ENCODE measurements at places on chromosomes 1 and 21.
A peak's percentile ranks its signal among the peaks of the same experiment; 100 is the strongest.

GRCh38 chr1:230895452-230895851 lies 27.1 kb upstream of the C1orf198 start:
- no peak for DNase-seq

DNA sequence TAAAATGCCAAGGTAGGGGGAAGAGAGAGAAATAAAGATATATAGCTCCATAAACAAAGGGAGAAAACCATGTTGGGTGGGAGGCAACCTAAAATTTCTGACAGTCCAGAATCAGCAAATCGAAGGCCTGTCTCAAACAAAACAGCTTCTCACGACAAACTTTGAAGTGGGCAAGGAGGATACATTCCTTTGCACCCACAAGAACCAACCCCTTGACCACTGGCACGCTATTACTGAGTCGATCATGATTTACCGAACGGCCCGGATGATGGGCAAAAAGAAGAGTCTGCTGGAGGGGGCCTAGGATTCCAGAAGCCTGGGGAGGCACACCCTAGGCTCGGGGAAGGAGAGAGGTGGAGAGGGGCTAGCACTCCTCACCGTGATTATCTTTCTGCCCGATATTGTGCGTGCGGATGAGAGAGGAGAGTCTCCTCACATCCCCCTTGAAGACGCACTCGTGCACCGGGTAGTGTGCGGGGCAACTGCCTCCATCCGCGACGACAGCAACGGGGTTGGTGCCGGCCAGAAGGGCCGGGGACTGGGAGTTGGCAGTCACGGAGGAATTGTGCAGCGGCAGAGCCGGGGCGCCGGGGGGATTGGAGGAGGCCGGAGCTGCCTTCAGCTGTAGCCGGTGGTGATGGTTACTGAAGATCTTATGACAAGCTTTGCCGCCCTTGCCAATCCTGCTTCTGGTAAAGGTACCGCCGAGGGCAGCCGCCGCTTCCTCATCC lies 756 bp downstream of the ANKRD13C start:
- peak; percentile 52 for DNase-seq

DNA sequence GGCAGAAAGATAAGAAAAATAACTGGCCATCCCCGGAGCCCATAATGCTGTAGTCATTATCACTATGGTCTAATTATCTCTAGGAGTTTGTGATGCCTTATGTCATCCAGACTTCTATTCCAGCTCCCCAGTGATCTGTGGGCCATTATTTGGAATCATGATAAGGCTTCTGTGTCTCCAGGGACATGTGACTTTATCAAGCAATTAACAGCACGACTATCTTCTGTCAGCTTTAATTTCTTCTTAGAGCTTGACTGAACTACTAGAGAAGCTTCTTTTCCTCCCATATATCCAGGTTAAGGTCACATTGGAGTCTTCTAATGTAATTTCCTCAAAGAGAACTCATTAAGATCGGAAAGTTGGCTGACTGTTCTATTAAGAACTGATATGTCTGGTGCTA lies 100.4 kb downstream of the LHX8 start:
- DNase-seq, result no peak

DNA sequence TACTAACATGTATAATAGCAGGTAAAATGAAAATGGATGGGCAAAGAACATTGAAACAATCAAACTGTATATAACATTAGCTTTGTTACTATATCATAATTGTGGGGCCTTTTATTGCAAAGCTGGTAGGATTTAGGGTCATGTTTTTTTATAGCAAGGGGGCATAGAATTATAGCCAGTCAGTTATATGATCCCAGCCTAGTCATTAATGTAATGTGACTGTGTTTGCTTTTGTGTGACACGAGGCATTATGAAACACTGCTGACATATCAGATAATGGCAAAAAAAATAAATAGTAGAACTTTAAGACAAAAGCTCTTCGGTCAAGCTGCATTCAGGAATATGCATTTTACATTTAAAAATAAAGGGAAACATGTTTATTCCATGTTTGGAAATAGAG lies 81.3 kb upstream of the ZNF281 start:
- DNase-seq, result no peak

DNA sequence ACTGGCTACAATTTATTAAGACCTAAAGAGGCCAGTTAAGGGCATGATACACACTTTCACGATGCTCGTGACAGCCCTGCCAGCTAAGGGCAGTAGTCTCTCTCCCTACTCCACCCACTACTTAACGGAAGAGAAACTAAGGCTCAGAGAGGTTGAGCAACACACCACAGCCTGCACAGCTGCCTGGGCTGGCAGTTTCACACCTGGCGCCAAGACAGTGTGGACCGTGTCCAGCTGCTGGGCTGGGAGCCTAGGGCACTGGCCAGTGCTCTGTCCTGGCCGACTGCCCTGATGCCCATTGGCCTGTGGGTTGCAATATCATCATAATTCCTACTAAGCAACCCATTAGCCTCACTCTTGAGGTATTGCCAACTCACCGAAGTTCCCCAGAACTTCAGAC lies 27.6 kb downstream of the TENT5C start:
- DNase-seq, result no peak

GRCh38 chr1:186781730-186782129 lies 47.0 kb upstream of the PLA2G4A start:
- no peak for DNase-seq

- DNase-seq, result no peak
Observed at GRCh38 chr1:175927944-175928343, 184.5 kb upstream of the TNR start.

- no peak for DNase-seq
Observed at GRCh38 chr1:112033439-112034120, 44.1 kb upstream of the KCND3 start.

- no peak for DNase-seq
Observed at GRCh38 chr21:33151941-33152731, 77.6 kb upstream of the IFNAR2 start.

- DNase-seq, result no peak
Observed at GRCh38 chr1:213415691-213416380, 364.8 kb downstream of the RPS6KC1 start.

DNA sequence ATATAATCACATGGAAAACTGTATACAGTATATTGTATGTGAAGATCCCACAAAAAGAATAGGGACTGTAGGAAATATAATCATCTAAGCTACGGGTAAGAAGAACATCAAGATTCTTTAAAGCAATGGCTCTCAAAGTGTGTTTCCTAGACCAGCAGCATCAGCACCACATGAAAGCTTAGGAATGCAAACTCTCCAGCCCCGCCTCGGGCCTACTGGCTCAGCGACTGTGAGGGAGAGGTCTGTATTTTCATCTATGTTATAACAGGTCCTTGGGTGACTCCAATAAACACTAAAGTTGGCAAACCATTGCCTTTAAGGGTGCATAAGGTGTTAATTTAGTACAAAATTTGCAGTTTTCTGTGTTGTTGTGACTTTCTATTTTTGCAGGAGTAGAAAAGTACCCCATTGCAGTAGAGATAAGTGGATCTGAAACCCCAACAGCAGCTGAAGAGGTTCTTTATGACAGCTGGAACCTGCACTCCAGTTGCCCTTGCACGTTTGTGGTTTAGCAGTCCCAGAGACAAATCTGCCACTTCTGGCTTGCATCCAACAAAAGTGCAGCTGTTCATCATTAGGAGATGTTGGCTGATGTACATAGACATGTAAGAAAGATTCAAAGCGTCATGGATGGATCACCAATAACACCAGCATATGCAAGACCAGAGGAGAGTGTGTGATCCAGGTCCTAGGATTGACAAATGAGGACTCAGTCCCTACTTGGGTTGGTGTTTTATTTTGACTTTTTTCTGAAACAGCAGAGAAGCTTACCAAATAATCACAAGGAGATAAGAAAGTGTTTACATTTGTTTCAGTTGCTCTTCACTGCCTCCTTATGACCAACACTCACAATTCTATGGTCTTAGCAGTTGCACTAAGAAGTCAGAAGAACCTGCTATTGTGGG lies 15.9 kb upstream of the IFNAR1 start:
- DNase-seq, result no peak

- no peak for DNase-seq
Observed at GRCh38 chr1:83508485-83509151, 490.3 kb downstream of the TTLL7 start.

- no peak for DNase-seq
Observed at GRCh38 chr1:119816407-119816806, 5.1 kb upstream of the REG4 start.

GRCh38 chr1:243726806-243727502 lies 123.1 kb downstream of the AKT3 start:
- DNase-seq, result no peak

GRCh38 chr1:231683439-231684165 lies 57.0 kb downstream of the DISC1 start:
- DNase-seq, result no peak

DNA sequence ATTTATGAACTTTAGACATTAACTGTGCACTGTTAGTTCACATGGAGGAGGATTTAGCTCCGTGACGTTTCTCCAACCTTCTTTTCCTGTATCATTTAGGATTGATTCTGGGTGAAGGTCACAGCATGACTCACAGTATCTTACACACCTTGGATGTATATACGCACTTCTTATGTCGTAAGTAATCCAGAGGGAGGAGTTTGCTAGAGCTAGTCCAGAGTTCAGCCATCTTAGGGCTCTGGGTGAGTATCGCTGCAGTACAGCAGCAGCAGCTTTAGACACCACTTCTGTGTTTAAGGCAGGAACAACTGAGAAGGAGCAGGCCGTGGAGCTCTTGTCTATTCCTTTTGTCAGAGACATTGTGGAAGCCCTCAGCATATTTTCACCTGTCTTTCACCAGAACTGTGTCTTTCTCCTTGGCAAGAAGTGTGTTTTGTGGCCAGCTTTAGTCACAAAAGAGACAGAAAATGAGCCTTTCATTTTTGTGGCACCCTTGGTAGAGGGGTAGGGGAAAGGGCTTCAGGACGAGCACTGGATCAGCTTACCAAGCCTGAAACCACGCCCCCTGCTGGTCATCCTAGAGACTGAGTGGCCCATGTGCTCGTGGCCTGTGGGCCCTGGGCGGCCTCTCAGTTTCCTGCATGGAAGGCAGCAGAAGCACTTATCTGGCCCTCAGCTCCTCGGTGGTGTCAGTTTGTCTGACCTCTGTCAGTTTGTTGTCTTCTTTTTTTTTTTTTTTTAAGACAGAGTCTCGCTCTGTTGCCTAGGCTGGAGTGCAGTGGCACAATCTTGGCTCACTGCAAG lies 64.0 kb downstream of the ADARB1 start:
- peak; percentile 58 for DNase-seq

DNA sequence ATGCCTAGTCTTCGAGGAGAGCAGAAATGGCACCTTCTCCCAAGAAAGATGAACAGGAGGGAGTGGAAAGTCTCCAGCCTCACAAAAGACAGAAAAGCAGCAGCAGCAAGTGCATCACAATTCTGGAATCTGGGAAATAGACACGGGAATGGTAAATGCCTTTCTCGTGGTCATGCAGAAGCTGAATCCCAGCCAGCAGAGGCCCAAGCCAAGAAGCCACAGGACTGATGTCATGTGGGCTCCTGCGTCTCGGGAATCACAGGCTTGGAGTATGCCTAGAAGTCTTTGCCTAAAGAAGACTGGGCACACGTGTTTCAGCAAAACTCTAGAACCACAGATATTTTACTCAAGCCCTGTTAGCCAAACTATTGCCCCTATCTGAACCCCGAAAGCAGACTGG lies 260.3 kb upstream of the PLD5 start:
- no peak for DNase-seq

- DNase-seq, result no peak
Observed at GRCh38 chr1:53431244-53431643, 28.0 kb upstream of the DMRTB1 start.

DNA sequence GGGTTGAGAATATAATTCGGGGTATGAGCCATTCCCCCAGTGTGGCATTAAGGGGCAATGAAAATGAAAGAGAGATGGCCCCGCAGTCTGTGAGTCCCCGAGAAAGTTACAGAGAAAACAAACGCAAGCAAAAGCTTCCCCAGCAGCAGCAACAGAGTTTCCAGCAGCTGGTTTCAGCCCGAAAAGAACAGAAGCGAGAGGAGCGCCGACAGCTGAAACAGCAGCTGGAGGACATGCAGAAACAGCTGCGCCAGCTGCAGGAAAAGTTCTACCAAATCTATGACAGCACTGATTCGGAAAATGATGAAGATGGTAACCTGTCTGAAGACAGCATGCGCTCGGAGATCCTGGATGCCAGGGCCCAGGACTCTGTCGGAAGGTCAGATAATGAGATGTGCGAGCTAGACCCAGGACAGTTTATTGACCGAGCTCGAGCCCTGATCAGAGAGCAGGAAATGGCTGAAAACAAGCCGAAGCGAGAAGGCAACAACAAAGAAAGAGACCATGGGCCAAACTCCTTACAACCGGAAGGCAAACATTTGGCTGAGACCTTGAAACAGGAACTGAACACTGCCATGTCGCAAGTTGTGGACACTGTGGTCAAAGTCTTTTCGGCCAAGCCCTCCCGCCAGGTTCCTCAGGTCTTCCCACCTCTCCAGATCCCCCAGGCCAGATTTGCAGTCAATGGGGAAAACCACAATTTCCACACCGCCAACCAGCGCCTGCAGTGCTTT lies 9.4 kb downstream of the PROX1 start:
- DNase-seq, result no peak

GRCh38 chr1:20375563-20375962 lies 84.9 kb downstream of the VWA5B1 start:
- no peak for DNase-seq

GRCh38 chr1:58204284-58204683 lies 342.2 kb downstream of the OMA1 start:
- peak; percentile 3 for DNase-seq

GRCh38 chr1:15206418-15207030 lies 40.5 kb upstream of the FHAD1 start:
- DNase-seq, result no peak

- DNase-seq, result peak; percentile 10
Observed at GRCh38 chr1:175481126-175482070, 262.0 kb downstream of the TNR start.

DNA sequence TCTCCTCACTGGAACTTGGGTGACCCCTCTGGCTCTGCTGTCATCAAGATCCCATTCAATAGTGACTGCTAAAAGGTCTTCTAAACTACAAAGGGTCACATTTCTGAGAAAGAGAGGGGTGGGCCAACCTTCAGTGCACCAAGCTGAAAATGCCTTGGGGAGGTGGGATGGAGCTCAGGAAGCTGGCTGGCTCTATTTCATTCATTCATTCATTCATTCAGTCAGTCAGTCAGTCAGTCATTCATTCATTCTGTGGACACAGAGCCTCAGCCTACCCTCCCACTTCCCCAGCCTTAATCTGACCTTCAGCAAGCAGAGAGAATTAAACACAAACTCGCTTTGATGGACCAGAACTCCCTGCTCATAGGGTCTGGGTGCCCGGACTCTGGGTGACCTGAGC lies 11.7 kb downstream of the RUNX3 start:
- DNase-seq, result no peak

DNA sequence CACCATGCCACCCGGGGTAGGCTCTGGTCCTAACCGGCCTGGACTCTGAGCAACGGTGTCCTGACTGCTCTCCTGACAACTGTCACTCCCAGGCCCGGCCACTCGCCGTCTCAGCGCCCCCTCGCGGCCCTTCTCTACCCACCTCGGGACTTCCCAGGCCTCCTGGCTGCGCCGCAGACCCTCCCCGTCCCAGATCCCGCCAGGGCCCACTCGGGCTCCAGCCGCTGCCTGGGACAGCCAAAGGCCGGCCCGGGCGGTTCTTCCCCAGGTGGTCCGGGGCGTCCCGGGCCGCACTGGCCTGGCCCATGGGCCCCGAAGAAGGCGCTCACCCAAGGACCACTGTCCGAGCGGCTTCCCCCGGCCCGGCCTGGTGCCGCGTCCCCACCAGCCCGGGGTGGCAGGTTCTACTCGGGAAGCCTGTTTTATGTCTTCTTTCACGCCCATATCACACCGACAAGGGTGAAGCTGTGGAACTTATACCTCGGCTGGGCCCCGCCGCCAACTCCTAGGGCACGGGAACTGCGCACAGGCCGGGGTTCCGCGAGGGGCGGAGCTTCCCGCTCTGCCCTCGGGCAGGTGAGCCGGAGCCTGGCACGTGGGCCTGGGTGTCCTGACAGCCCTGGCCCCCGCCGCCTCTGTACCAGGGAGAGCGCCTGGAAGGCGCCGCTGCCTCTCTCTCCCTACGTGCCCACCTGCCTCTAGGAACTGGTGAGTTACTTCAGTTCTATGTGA lies 138.3 kb downstream of the TTLL7 start:
- peak; percentile 50 for DNase-seq
